ENCODE measurements at places on chromosomes 1 and 21.

GRCh38 chr1:40736085-40736531 lies 44.6 kb downstream of the NFYC start:
- DNase-seq, result peak; percentile 16

GRCh38 chr1:91779548-91780021 lies 106.4 kb downstream of the TGFBR3 start:
- DNase-seq, result no peak

GRCh38 chr1:220922951-220923350 lies 43.7 kb downstream of the HLX start:
- no peak for DNase-seq

DNA sequence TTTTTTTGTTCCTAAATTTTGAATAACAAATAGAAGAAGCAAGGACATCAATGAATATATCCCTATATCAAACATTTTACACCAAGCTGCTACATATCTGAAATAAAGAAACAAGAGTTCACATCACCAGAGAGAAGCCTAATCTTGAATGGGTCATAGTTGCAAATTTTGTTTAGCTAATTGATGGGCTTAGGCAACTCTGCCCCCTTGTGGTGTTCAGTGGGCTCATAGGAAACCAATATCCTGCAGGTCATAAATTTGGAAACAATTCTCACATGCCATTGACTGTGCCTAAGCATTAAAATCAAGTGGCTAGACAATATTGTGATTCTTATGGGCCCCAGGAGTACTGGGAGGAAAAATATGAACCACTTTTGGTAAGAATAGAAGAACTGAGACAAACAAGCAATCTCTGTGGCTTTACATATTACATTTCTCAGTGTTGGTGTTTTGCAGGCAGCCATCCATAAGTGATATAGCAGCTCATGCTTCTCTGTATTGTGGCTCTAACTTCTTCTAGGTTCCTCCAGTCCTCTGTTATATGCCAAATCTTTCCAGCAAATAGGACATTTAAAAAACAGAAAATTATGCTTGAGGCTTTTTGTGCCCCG lies 1262.8 kb upstream of the PRMT6 start:
- DNase-seq, result peak; percentile 0

DNA sequence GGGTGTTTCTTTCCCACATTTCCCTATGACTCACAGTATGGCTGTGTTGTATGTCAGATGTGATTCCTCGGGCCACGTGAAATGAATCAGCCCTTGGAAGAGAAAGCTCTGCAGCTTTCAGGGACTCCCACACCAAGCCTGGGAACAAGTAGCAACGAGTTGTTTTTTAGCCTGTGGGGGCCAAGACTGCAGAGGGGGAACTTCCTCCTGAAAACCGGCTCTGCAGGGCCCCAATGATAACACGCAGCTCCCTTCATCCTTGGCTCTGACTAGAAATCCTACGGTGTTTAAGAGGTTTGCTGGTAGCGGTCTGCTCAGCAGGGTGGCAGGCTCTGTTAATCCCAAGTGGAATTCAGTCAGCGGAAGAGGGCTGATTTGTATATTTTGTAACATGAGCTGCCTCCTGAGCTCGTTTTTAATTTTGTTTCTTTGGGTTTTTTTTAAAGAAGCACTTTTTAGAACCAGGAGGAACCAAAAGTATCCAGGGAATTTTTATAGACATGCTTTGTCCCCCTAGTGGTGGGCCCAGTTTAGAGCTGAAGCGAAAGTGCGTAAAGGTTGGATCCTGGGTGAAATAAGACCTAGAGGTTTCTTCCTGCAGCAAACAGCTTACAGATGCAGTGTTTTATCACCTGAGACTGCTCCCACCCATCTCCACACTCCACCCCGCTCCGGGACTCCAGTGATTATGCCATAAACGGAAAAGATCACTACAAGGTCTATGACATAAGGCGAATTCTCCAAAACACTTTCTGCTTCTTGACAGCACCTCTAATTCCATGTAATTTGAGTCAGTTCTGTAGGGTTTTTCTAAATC lies 48.8 kb downstream of the LAMC2 start:
- peak; percentile 86 for DNase-seq

DNA sequence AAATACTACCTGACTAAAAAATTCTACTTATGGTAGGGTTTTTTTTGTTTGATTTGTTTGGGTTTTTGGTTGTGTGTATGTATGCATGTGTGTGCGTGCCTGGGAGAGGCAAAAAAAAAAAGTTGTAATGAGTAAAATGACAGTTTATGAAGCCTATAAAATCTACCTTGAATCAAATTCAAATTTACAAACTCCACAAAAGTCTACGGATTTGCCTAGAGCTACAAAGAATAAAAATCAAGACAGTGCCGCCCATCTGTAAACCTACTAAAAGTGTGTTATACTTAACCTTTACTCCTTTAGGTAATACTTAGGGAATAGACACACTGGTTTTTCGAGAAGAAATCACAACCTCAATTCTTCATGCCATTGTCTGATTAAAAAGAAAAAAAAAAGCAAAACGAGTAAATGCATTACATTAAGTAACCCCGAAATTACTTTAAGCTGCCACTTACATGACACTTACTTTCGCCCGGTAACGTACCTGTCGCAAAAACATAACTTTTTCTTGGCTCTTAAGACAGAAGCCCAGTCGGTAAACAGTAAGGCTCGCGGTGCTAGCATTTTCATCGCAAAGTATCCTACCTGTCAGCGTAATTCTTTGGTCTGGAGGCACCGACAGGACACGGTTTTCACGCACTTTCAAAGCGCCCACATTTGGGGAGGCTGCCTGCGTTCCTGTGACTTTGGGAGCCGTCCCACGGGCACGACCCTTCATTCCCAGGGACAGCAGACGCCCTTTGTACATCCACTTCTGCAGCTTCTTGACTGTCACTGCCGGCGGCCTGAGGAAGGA lies 951 bp downstream of the SYDE2 start:
- DNase-seq, result no peak

Measured in hepatic stellate cell (primary cell).